ENCODE measurements at places on chromosomes 12 and 14. TPM values are rescaled to one million over a fixed set of nuclear protein-coding genes. Genes with fewer than 3 reads are reported as not detected.

Gene SOCS2
- total RNA-seq, result 2.6 TPM

Gene LPAR5
- 11.1 TPM for total RNA-seq

Gene BCL2L14
- total RNA-seq, result 1.9 TPM

Gene CYP46A1
- 0.15 TPM for total RNA-seq

Gene SLC17A8
- not detected for total RNA-seq

Data from CD4-positive, alpha-beta memory T cell (primary cell).